ENCODE measurements at places on chromosomes 3 and 15. TPM values are rescaled to one million over a fixed set of nuclear protein-coding genes. Genes with fewer than 3 reads are reported as not detected.

- H3K27me3 ChIP-seq: no peaks in the 10 kb centered on the region
- no peak for DNase-seq
These were observed 63.3 kb downstream of the ULK4 start for GRCh38 chr3:41898631-41899030.

SEMA3F gene
- 11.9 TPM for total RNA-seq

MED12L gene
- total RNA-seq: 0.19 TPM

- H3K27ac ChIP-seq: no peak overlapping the region
- peaks cover 10% of the 10 kb centered on the region for H3K4me1 ChIP-seq
- DNase-seq: peak; percentile 53
- H3K27me3 ChIP-seq: no peaks in the 10 kb centered on the region
- H3K36me3 ChIP-seq: no peaks in the 10 kb centered on the region
- H3K4me3 ChIP-seq: no peak overlapping the region
These were observed 308.6 kb downstream of the CLSTN2 start for GRCh38 chr3:140243575-140243974.

GRCh38 chr15:86362555-86362954, 282.9 kb downstream of the AGBL1 start:
- no peaks in the 10 kb centered on the region for H3K36me3 ChIP-seq
- no peak overlapping the region for H3K27ac ChIP-seq
- no peaks in the 10 kb centered on the region for H3K4me1 ChIP-seq
- no peak overlapping the region for H3K4me3 ChIP-seq
- peak; percentile 74 for DNase-seq

DNA sequence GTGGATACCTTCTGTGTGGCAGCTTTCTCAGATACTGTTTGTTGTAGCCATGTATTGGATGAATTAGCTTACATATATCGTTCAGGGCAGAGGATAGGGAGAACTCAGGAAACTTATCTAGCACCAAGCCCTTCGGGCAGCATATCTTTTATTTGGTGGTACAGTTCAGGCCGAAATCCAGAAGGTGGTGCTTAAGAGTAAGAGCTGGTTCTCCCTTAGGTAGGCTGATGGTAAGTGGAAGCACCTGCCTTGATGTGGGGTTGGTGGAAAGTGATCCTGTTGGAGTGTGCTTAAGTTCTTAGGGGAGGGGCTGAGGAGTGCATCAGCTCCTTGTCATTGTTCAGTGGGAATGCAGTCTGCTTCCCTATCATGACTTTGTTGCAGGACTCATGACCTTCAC, 187.5 kb downstream of the DOCK3 start:
- H3K4me3 ChIP-seq: no peak overlapping the region
- no peaks in the 10 kb centered on the region for H3K4me1 ChIP-seq
- no peaks in the 10 kb centered on the region for H3K36me3 ChIP-seq

DNA sequence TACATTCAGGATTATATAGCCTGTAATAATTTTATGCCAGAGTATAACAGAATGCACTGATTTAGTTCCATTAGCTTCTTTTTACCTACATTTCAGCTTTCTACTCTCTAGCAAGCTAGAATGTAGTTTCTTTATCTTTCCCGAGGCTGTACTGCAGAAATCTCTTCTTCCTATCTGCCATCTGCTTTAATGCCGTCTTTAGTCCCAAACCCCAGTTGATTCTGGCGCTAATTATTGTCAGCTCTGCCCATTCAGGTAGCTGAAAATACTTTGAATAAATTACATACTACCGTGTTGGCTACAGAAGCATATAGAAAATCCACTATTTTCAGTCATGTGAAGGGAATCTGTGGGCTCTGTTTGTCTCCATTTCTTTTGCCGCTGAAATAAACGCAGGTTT, 706.7 kb downstream of the NTRK3 start:
- DNase-seq: no peak
- no peaks in the 10 kb centered on the region for H3K27me3 ChIP-seq
- H3K36me3 ChIP-seq: no peaks in the 10 kb centered on the region
- H3K4me3 ChIP-seq: no peak overlapping the region
- peaks cover 12% of the 10 kb centered on the region for H3K4me1 ChIP-seq

- no peaks in the 10 kb centered on the region for H3K27me3 ChIP-seq
- peaks cover 35% of the 10 kb centered on the region for H3K4me1 ChIP-seq
- no peak for DNase-seq
- H3K36me3 ChIP-seq: no peaks in the 10 kb centered on the region
- no peak overlapping the region for H3K27ac ChIP-seq
These were observed 283.1 kb downstream of the NEK10 start for GRCh38 chr3:27085829-27086730.

DNA sequence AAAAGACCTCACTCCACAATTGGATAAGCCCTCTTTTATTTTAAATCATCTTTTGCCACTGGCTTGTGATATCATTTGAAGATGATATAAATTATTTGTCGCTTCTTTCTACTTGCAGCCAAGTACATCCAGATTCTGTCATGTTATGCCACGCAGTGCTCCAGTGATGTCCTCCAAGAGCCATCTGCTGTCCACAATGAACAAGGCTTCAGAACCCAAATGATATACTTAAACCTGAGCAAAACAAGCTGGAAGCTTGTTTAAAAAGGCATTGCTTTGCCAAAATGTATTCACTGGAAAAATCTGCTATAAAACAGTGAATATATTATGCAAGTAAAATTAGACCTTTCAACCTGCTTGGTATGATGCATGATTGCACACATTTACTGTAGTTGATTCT, 58.8 kb upstream of the ARL6 start:
- no peaks in the 10 kb centered on the region for H3K4me1 ChIP-seq
- no peaks in the 10 kb centered on the region for H3K36me3 ChIP-seq
- DNase-seq: no peak

Data from esophagus muscularis mucosa (tissue), 4 donors.